ENCODE measurements at places on chromosomes 4 and X.

GRCh38 chr4:163611182-163611581 lies 116.7 kb downstream of the TMA16 start:
- DNase-seq: no peak

DNA sequence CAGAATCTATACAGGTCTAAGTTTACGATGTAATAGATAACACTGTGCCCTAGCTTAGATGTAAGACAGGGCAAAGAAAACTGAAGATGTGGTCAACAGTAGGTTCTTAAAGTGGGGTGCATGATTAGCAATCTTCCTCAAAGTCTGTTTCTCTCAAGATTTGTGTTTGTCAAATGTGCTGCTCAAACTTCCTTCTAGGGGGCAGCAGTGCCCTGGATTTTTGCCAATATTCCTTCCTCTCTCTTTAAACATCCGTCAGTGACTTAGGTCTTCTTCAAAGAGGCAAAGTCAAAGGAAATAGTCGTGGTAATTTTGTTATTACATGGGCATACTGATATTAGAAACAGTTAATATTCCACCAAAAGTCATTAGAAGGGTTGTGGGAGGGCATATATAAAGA lies 4.2 kb upstream of the PDHA2 start:
- DNase-seq: no peak

GRCh38 chrX:136030303-136031191 lies 45.3 kb downstream of the SLC9A6 start:
- DNase-seq: no peak

DNA sequence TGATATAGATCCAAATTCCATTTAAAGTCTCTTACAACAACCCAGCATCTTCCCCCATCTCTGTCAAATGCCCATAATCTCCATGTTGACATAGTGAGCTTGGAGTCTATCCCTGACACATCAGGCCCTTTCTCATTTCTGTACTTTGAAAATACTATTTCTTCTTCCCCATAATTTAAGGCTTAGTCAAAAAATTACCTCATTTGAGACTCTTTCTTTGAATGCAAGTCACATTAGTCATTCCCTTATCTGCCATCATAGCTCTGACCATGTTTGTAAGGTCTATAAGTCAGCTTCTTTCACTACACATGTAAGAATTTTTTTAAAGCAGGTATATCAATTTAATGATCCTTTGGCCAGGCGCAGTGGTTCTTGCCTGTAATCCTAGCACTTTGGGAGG lies 99.9 kb downstream of the DDX60 start:
- no peak for DNase-seq

- no peak for DNase-seq
Measured at GRCh38 chrX:23497919-23498318, 163.3 kb downstream of the PTCHD1 start.

DNA sequence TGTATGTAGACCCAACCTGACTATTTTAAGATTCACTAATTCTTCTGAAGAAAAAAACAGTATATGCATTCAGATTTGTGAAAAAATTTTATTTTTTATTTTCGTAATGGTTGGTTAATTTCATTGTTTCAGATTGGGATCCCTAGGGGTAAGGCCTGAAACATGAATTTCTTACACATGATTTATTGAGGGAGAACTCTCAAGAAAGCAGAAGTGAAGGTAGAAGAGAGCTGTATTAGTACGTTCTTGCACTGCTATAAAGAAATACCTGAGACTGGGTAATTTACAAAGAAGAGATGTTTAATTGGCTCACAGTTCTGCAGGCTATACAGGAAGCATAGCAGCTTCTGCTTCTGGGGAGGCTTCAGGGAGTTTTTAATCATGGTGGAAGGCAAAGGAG lies 611.9 kb upstream of the TECRL start:
- DNase-seq: no peak

DNA sequence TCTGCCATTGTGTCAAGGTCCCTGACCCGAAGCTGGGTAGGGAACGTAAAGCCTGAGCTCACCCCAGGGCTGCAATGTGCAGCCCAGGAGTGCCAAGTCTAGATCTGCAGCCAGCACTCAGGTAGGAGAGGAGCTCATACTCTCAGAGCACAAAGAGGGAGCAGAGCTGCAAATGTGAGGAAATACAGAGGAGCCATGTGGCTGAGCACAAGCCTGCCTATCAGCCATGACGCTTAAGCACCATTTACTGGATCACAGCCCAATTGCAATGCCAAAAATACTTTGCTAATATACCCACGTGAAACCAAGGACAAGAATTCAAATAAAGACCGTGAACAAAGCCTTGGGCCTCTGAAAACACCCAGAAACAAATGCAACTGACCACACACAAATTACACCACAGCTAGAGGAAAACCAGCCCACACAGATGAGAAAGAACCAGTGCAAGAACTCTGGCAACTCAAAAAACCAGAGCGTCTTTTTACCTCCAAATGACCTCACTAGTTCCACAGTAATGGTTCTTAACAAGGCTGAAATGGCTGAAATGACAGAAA lies 69.0 kb upstream of the HPF1 start:
- DNase-seq: no peak

- no peak for DNase-seq
Measured at GRCh38 chrX:78522601-78523000, 136.5 kb downstream of the RTL3 start.

GRCh38 chrX:110692866-110693265 lies 102.8 kb downstream of the CHRDL1 start:
- no peak for DNase-seq

- no peak for DNase-seq
Measured at GRCh38 chr4:39044956-39045826, 13.0 kb upstream of the TMEM156 start.

DNA sequence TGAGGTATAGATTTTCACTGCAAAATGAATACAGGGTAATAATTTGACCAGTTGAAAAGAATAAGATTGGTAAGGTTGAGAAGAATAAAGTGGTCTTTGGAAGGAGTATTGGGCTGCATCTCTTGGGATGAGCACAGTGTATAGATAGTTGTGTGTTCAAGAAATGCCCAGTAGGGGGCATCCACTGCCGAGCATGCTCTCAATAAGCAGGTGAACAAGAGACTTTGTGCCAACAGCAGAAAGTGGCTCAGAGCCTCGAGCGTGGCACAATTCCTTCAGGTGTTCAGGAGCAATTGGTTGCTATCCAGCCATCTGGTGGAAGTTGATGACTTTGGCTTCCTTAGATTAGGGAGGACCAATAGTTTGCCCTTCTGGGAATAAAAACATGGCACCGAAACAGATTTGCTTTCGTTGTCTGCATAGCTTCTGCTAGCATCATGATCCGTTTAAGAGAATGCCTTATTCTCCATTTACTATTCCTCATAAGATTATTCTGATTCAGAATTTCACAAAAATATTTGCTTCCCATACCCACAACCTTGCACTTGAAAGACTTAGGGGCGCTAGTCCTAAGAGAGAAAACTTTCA lies 258.1 kb upstream of the NEIL3 start:
- DNase-seq: no peak

DNA sequence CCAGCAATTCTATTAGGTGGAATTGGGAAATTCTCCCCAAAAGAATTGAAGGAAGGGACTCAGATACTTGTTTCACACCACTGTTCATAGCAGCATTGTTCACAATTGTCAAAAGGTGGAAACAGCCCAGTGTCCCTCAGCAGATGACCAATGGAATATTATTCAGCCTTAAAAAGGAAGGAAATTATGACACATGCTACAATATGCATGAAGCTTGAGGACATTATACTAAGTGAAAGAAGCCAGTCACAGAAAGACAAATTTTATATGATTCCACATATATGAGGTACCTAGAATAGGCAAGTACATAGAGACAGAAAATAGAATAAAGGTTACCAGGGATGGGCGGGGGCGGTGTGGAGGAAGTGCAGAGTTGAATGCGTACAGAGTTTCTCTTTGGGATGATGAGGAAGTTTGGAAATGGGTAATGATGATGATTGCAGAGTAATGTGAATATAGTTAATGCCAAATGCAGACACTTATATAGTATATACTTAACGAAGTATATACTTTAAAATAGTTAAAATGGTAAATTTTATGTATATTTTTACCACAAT lies 29.6 kb downstream of the DOCK11 start:
- no peak for DNase-seq

- DNase-seq: no peak
Measured at GRCh38 chrX:120559804-120560203, 958 bp downstream of the CUL4B start.

- no peak for DNase-seq
Measured at GRCh38 chr4:184911310-184911709, 85.5 kb upstream of the ACSL1 start.

GRCh38 chr4:54109241-54110018 lies 9.5 kb downstream of the GSX2 start:
- no peak for DNase-seq

- DNase-seq: no peak
Measured at GRCh38 chr4:158055668-158056067, 117.2 kb downstream of the GASK1B start.

DNA sequence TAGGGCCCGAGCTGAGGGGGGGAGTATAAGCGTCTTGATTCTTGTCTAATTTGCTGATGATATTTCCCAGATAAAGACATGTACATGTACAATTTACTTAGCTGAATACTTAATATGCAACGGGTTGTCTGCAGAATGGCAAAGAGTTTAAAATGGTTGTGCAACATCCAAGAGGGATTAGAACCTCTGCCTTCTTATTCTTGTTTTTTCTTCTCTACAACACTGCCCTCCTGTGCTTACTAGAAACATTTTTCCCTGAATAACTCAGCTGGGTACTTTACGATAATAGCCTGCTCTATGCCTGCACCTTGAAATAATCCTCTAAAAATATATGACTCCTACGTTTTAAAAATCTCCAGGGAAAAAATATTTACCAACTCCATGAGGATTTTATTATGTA lies 41.8 kb downstream of the INTS12 start:
- DNase-seq: no peak

- DNase-seq: no peak
Measured at GRCh38 chrX:38717871-38718270, 83.4 kb upstream of the MID1IP1 start.

DNA sequence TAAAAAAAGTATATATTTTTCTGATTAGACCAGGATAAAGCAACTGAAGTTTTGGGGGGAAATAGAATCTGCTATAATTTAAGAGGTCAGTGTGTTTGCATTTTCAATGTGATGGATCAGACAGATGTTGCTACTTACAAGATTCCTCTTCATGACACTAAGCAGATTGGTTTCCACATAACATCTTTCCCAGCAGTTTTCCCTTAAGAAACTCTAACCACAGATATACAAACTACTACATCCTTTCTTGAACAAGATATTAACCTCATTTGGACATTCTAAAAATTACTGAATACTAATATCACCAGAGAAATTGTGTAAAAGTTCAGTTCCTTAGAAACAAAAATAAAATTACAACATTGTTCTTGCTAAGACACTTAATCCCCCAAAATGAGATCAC lies 106.7 kb upstream of the GUCY1A1 start:
- no peak for DNase-seq

DNA sequence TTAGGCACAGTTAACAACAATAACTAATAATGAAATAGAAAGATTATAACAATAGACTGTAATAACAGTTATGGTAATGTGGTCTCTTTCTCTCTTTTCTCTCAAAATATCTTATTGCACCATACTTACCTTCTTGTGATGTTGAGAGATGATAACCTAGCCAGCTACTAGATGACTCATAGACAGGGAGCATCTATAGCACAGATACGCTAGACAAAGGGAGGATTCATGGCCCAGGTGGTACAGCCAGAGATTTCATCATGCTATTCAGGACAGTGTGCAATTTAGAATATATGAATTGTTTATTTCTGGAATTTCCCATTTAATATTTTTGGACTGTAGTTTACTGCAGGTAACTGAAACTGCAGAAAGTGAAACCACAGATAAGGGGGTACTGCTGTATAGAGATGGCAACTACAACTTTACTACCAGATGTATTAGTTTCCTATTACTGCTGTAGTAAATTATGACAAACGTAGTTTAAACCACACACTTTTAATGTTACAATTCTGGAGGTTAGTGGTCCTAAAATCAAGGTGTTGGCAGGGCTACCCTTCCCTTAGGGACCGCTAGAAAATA lies 41.8 kb upstream of the MAGED1 start:
- DNase-seq: no peak

- no peak for DNase-seq
Measured at GRCh38 chr4:1381181-1381621, 25.0 kb downstream of the NKX1-1 start.

DNA sequence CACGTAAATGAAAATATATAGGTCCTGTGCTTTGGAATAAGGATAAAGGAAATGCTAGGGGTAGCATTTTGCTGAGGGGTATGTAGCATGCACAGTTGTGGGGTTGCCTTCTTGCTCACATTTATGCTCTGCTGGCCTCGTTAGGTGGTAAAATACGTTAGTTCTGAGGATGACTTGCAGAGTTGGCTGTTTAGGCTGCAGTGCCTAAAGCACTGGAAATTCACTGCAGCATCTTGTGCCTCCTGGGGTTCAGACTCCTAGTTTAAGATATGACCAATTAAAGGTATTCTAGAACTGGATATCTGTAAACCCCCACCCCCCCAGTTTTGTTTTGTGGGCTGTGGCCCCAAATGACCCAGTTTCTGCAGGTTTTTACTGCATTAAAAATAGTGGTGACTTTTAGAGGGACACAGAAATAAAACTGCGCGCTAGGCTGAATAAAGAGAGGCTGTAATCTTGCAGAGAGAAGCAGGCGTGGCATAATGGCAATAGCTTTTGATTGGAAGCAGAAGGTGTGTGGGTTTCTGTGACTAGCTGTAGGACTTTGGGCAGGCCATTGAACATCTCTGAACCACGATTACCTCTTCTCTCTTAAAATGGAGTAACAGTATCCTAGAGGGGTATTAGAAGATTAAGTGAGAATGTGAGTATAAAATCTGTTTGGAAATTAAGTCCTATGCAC lies 79.3 kb downstream of the REPS2 start:
- DNase-seq: no peak

GRCh38 chrX:133339566-133339965 lies 75.7 kb downstream of the GPC4 start:
- DNase-seq: no peak

GRCh38 chr4:82620126-82620735 lies 58.4 kb upstream of the TMEM150C start:
- no peak for DNase-seq

DNA sequence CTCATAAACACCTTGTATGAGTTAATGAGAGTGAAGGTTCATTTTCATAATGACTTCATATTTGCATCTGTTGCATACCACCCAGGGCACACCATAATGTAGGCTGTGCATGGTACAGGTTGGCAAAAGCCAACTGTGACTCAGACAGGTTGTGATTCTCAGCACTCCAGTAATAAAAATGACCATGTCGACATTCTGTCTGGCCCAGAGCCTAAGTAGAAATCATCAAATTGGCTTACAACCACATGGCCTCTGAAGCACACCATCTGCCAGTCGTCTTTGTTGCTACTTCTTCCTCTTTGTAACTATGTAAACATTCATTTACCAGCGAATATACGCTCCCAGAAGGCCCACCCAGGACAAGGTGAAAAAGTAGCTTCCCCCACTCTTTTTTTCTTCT lies 459.5 kb downstream of the GASK1B start:
- no peak for DNase-seq

Data from stimulated activated CD8-positive, alpha-beta memory T cell treated with anti-CD3 and anti-CD28 coated beads, Interleukin-7, amount 100 ng/mL, for 1 hour (primary cell).